ENCODE measurements at places on chromosomes 7 and 10. TPM values are rescaled to one million over a fixed set of nuclear protein-coding genes. Genes with fewer than 3 reads are reported as not detected.

Gene CPA2
- total RNA-seq, result 0.90 TPM

Gene NPY
- 0.46 TPM for total RNA-seq

Gene ZNF32
- total RNA-seq, result 23.9 TPM

Gene FBXL13
- total RNA-seq, result 2.2 TPM

Gene MACC1
- total RNA-seq, result 14.6 TPM

Gene MLXIPL
- total RNA-seq, result 23.8 TPM

DNA sequence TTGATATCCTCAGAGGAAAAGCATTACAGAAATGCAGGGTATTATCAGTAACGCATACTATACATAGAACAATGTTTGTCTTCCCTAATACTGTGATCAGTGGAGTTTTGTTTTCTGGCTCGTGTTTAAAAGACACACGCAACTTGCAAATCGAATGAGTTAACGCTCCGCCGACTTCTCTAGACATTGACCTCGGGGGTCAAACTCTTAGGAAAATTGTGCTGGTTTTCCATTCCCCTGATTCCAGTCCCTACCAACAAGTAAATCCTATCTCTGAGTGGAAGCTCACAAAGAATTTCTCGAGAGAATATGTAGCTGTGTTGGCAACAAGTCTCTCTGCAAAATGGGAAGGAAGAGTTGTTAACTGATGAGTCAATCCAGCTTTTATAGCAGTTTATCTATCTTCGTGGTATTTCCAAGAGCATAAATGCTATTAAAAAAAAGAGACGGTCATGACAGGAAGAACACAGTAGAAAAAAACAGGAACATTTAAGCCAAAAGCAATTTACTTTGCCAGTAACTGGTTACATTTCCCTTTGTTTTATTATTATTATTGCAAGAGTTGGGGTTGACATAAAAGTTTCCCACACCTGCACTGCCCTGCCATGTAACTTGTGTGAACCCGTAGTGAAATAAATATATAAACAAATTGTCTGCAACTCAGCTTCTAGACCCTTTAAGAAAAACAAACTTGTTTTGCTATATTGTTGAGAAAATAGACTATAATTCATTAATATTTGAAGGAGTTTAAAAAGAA lies 144.4 kb downstream of the ARID5B start:
- no peak for DNase-seq
- peaks cover 73% of the 10 kb centered on the region for H3K4me1 ChIP-seq
- H3K27me3 ChIP-seq, result no peaks in the 10 kb centered on the region

- no peak overlapping the region for H3K4me3 ChIP-seq
- DNase-seq, result no peak
- H3K36me3 ChIP-seq, result no peaks in the 10 kb centered on the region
- no peaks in the 10 kb centered on the region for H3K27me3 ChIP-seq
- H3K4me1 ChIP-seq, result peaks cover 46% of the 10 kb centered on the region
- no peak overlapping the region for H3K27ac ChIP-seq
Observed at GRCh38 chr10:14574291-14574690, 200.4 kb downstream of the FAM107B start.

DNA sequence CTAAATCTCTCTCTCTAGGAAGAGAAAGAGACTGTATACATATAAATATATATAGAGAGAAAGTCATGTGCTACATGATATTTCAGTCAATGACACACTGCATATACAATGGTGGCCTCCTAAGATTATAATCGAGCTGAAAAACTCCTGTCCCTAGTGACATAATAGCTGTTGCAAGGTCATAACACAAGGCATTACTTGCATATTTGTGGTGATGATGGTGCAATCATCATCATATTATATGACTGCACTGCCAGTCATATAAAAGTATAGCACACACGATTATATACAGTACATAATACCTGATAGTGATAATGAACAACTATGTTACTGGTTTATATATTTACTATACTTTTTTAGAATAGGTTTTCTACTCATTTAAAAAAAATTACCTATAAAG lies 316.7 kb downstream of the FGFR2 start:
- DNase-seq, result no peak
- peaks cover 36% of the 10 kb centered on the region for H3K4me1 ChIP-seq
- H3K4me3 ChIP-seq, result no peak overlapping the region
- peaks cover 2% of the 10 kb centered on the region for H3K36me3 ChIP-seq
- H3K27me3 ChIP-seq, result no peaks in the 10 kb centered on the region
- no peak overlapping the region for H3K27ac ChIP-seq

GRCh38 chr7:44257618-44258422 lies 57.0 kb downstream of the YKT6 start:
- no peaks in the 10 kb centered on the region for H3K4me1 ChIP-seq
- no peak for DNase-seq
- no peak overlapping the region for H3K4me3 ChIP-seq
- H3K27me3 ChIP-seq, result no peaks in the 10 kb centered on the region

- no peak for DNase-seq
- H3K27me3 ChIP-seq, result no peaks in the 10 kb centered on the region
- no peak overlapping the region for H3K27ac ChIP-seq
- no peaks in the 10 kb centered on the region for H3K36me3 ChIP-seq
- no peaks in the 10 kb centered on the region for H3K4me1 ChIP-seq
Observed at GRCh38 chr10:51935341-51935740, 235.9 kb upstream of the CSTF2T start.

- no peaks in the 10 kb centered on the region for H3K27me3 ChIP-seq
- H3K36me3 ChIP-seq, result no peaks in the 10 kb centered on the region
- H3K27ac ChIP-seq, result no peak overlapping the region
- H3K4me3 ChIP-seq, result no peak overlapping the region
- H3K4me1 ChIP-seq, result no peaks in the 10 kb centered on the region
Observed at GRCh38 chr7:81611040-81611439, 158.8 kb downstream of the HGF start.

- DNase-seq, result no peak
- no peaks in the 10 kb centered on the region for H3K4me1 ChIP-seq
Observed at GRCh38 chr10:51510231-51510630, 189.2 kb downstream of the CSTF2T start.

GRCh38 chr7:74462707-74463100 lies 9.0 kb downstream of the GTF2IRD1 start:
- no peaks in the 10 kb centered on the region for H3K27me3 ChIP-seq
- no peak overlapping the region for H3K4me3 ChIP-seq
- no peaks in the 10 kb centered on the region for H3K4me1 ChIP-seq
- H3K36me3 ChIP-seq, result no peaks in the 10 kb centered on the region
- no peak for DNase-seq

DNA sequence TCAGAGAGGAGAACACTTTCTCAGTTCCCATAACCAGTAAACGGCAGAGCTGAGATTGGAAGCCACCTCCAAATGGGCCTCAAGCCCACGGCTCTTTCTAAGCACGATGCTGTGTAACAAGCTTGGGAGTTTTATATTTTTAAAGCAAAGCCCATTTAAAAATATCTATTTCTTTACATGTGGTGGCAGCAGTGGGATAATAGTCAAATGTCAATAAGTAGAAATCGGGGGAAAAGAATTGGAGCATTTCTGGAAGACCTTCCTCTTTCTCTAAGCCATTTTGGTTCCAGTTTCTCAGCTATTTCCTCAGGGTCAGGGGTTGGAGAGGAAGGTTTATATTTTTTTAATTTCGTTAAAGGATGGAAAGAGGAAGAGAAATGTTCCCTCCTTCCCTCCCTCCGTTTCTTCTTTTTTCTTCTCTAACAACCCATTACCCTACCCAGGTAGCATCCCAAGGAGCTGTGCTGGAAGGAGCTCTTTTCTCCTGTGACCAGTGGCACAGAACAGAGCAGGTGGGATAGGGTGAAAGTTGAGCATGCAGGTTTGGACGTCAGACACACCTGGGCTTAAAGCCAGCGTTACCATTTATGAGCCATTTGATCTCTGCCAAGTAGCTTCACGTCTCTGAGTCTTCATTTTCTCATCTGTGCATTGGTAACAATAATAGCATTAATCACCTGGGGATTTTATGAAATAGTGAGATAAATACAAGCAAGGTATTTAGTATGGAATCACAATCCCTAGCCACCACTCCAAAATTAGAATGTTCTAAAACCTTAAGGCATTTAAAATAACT lies 515.7 kb downstream of the RPS24 start:
- no peak overlapping the region for H3K27ac ChIP-seq
- DNase-seq, result no peak
- no peaks in the 10 kb centered on the region for H3K36me3 ChIP-seq
- H3K27me3 ChIP-seq, result peaks cover 32% of the 10 kb centered on the region

DNA sequence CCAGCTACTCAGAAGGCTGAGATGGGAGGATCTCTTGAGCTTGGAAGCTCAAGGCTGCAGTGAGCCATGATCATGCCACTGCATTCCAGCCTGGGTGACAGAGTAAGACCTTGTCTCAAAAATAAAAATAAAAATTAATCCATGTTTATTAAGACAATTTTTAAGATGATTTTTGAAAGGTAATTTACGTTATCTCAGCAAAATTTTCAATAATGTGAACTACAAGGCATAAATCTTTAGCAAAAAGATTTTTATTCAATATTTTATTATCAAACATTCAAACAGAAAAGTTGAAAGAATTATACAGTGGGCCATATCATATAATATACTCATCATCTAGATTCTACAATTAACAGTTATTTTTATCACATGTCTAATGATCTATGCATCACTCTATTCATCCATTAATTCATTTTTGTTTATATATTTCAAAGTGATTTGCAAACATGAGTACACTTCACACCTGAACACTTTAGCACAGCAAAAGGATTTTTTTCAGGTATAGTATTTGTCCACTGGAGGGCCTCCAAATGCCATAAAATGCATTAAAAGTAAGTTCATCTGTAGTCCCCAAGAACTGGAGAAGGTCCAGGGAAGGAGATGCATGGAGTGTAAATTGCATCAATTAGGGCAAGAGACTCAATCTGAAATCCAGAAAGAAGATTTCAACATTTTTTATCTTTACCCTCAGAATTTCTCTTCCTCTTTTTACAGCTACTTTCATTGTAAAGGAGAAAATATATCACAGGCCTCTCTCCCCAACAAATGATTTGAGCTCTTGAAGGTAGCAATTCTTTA lies 38.6 kb upstream of the RSBN1L start:
- no peak overlapping the region for H3K27ac ChIP-seq
- H3K4me1 ChIP-seq, result no peaks in the 10 kb centered on the region
- no peak for DNase-seq
- H3K4me3 ChIP-seq, result no peak overlapping the region

DNA sequence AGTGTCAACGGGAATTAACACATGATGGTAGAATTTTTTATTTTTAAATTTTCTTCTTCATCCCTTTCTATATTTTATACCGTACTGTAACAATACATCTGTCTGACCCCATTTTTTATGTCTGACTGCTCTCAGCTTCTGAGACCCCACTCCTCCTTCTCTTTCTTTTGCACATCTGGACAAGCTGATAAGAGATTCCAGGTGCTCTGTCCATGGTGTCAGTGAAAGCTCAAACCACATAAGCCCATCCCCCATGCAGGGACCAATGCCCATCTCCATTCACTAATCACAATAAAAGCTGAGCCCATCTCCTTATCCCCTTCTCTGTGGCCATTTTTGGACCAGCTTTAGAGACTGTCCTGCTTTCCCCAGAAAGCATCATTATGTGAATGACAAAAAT lies 8.7 kb downstream of the GSDME start:
- H3K27me3 ChIP-seq, result no peaks in the 10 kb centered on the region
- DNase-seq, result no peak

- H3K4me3 ChIP-seq, result no peak overlapping the region
- no peaks in the 10 kb centered on the region for H3K27me3 ChIP-seq
- H3K27ac ChIP-seq, result no peak overlapping the region
- no peaks in the 10 kb centered on the region for H3K4me1 ChIP-seq
- no peaks in the 10 kb centered on the region for H3K36me3 ChIP-seq
Observed at GRCh38 chr7:1994931-1995330, 237.8 kb downstream of the MAD1L1 start.

DNA sequence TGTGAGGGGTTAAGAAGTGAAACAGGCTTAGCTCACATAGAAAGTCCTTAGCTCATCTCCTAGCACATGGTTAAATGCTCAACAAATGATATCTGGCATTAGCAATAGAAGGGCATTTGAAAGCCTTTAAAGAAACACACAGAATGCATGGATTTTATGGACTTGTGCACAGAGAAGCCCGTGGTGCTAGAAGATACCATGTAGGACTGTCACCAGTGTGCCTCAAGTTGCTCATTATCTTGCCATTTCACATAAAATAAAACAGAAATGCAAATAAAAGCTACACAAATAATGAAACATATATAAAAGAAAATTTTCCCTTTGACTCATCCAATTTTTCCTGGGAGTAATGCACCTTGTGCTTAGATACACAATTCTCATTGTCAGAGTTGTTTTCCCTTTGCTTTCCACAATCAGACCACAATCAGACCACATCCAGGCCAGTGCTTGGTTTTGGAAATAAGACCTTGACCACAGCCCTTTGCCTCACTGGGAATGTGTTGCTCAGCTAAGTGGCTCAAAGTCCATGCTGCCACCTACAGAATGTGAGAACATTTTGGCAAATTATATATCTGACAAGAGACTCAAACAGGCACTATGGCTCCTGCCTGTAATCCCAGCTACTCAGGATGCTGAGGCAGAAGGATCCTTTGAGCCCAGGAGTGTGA lies 9.5 kb upstream of the WDR11 start:
- no peak overlapping the region for H3K4me3 ChIP-seq
- no peaks in the 10 kb centered on the region for H3K36me3 ChIP-seq
- no peak for DNase-seq
- peaks cover 10% of the 10 kb centered on the region for H3K4me1 ChIP-seq
- no peaks in the 10 kb centered on the region for H3K27me3 ChIP-seq
- H3K27ac ChIP-seq, result no peak overlapping the region

- no peak overlapping the region for H3K4me3 ChIP-seq
- H3K27ac ChIP-seq, result no peak overlapping the region
- no peaks in the 10 kb centered on the region for H3K36me3 ChIP-seq
Observed at GRCh38 chr10:116262678-116263077, 10.3 kb downstream of the GFRA1 start.

GRCh38 chr7:47411901-47412300 lies 170.0 kb downstream of the TNS3 start:
- no peak overlapping the region for H3K4me3 ChIP-seq
- no peaks in the 10 kb centered on the region for H3K4me1 ChIP-seq
- H3K27ac ChIP-seq, result no peak overlapping the region
- no peak for DNase-seq

DNA sequence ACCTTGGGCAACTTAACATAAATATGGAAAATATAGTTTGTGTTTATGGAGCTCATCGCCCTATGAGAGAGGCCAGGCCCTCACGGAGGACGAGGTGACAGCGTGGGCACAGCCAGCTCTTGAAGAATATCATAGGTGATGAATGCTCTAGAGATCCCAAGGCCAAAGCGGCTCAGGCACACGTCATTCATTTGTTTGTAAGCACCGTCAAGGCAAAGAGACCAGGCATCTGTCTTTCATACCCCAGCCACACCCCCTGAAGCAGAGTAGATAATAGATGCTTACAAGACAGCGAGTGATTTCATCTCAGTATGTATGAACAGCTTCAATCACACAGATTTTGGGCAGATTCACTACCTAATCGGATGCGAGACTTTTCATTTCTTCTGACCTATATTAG lies 242.1 kb upstream of the C7orf33 start:
- peaks cover 12% of the 10 kb centered on the region for H3K36me3 ChIP-seq
- no peaks in the 10 kb centered on the region for H3K27me3 ChIP-seq
- H3K4me3 ChIP-seq, result no peak overlapping the region
- DNase-seq, result no peak
- H3K4me1 ChIP-seq, result peaks cover 34% of the 10 kb centered on the region

Data from WTC11 (cell line).